ENCODE measurements at places on chromosomes 6 and 20.

GRCh38 chr6:167704396-167704901, 122.3 kb upstream of the AFDN start:
- no peak for DNase-seq

- DNase-seq = peak; percentile 96
These were observed 16.7 kb upstream of the PI3 start for GRCh38 chr20:45157962-45158361.

DNA sequence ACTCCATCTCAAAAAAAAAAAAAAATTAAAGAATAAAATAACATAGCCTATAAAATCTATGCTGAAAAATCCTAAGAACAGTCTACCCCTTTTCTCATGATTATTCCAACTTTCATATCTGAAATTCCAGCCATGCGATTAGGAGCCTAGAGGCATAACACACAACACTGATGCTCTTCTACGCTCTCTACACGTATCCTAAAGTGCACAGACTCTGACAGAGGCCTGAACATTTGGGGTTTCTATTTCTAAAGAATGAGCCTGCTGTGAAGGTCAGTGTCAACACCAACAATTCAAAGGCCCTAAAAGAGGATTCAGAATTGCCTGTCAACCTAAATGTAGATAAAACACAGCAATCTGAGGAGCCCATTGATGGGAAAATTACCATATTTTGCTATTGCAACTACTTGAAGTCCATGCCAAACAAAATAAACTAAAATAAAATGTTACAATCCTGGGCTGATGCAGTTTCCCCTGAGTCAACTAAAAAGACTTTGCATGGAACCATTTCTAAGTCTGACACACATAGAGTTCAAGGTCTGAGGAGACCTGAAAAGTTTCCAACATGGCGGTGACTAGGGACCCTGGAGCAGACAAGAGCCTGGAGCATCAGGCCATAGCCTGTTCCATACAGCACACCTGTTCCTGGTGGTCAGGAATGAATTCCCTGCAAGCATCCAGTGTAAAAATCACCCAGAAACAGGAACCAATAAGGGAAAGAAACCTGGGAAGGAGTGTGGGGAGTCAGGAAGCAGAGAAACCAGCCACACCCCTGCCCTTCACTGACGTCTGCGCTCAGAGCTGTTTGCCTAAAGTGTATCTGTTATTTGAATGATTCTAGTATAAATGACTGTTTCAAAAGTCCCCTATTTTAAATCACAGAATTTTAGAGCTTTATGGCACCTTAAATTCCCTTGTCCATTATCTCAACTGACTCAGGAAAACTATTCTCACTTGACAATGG, 11.8 kb downstream of the NINL start:
- no peak for DNase-seq

GRCh38 chr6:139784222-139784769, 409.8 kb upstream of the CITED2 start:
- DNase-seq = no peak

GRCh38 chr20:1813101-1813529, 82.1 kb upstream of the SIRPA start:
- peak; percentile 96 for DNase-seq

DNA sequence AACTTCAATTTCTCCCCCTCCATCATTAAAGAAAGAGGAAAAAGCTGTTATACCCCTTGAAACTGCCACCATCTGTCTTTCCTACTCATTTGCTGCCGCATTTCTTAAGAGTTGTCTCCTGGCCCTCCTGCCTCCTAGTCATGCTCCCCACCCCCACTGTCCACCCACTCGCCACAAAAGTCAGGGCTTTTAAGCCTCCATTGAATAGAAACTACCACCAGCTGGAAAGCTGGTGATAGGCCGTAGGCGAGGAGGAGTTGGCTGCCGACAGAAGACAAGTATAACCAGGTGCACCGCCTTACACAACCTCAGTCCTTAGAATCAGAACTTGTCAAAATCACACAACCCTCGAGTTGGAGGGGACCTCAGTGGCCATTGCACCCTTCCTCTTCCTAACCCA, 67.6 kb downstream of the B3GAT2 start:
- no peak for DNase-seq

DNA sequence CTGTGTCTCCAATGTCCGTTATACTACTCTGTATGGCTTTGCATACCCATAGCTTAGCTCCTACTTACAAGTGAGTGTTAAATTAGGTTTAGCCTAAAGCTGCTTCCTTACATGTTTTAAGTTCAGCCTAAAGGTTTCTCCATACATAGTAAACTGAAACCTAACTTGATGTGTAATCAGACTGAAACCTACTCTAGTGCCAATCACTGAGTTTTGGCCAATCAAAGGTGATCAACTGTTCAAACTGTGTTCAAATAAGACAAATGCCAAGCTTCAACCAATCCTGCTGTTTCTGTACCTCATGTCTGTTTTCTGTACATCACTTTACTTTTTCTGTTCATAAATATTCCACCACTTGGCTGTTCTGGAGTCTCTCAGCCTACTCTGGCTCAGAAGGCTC, 20.0 kb downstream of the HLA-DOA start:
- DNase-seq = peak; percentile 32

DNA sequence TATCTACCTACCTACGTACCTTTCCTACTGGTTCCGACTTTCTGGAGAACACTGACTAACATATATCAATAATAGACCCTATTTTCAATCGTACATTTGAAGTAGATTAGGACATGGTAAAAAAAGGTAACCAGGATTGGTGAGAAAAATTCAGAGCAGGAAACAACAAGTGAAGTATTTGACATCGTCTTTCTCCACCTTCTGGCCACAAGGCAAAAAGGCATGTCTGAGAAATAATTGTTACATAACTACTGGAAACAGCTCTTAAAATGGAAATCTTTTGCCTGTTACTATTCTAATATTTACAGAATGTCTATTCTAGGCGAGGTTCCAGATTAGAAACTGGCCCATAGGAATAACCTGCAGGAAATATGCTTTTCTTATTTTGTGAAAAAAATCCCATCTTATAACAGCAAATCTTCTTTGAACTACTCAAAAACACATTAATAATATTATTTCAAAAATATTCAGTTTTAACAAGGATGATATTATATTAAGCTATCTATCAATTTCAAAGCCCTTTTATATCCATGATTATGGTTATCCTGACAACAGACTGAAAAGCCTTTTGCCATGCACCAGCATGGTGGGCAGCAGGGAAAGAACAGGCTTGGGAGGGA, 80.8 kb downstream of the RCAN2 start:
- peak; percentile 62 for DNase-seq

GRCh38 chr20:47118641-47119040, 224.0 kb downstream of the EYA2 start:
- DNase-seq = no peak

DNA sequence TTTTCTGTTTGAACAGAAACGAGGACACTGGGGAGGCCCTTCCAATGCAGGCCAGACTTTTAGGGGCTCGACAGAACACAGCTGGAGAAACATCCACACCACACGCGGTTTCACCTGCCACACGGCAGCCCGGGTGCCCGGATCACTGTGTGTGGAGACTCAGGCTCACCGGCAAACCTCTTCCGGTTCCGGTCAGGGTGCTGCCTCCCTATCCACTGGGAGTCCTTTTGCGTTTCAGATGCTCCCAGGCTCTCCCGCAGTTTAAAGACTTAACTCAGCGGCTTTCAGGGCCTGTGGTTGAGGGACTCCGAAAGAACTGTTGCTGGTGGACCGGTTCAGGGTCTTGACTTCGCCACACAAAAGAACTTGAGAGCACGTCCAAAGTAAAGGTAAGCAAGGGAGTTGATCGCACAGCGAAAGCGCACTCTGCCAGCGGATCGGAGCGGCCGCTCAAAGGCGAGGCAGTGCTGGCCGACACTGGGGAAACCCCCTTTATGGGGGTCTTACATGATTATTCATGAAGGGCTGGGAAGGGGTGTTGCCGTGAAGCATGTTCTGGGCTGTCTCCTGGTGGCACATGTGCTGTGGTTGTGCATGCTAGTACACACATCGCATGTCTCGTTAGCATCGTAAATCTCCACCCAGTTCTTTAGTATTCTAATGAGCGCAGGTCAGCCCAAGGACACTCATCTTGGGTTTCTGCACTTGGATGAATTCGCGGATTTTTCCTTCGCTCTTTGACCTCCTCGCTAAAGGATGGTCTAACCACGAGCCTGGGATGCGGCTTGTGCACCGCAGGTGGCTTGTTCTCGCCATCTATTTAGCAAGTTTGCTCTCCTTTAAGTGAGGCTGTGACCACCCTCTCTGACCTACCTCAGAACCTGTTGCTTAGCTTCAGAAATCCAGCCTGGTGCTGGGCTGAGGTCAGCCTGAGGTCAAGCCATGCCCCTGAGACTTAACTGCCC, 180.3 kb downstream of the CDH26 start:
- DNase-seq = no peak

- peak; percentile 36 for DNase-seq
These were observed 731.4 kb upstream of the CITED2 start for GRCh38 chr6:140105857-140106256.

DNA sequence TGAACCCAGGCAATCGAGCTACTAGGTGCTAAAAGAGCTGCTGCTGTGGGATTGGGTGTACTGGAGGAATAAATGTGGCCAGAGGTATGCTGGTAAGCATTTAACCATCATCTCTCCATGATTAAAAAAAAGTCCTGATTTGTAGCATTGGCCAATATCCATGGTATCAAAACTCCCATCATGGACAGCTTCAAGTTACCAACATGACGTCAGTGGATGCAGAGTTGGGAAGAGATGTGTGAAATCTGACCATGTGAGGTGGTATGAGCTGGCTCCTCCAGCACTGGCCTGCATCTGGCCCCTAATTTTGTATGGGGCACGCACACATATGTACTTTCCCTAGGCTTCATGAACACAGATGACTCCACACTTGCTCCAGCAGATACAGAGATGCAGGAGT, 11.7 kb downstream of the BPIFB4 start:
- DNase-seq = no peak

DNA sequence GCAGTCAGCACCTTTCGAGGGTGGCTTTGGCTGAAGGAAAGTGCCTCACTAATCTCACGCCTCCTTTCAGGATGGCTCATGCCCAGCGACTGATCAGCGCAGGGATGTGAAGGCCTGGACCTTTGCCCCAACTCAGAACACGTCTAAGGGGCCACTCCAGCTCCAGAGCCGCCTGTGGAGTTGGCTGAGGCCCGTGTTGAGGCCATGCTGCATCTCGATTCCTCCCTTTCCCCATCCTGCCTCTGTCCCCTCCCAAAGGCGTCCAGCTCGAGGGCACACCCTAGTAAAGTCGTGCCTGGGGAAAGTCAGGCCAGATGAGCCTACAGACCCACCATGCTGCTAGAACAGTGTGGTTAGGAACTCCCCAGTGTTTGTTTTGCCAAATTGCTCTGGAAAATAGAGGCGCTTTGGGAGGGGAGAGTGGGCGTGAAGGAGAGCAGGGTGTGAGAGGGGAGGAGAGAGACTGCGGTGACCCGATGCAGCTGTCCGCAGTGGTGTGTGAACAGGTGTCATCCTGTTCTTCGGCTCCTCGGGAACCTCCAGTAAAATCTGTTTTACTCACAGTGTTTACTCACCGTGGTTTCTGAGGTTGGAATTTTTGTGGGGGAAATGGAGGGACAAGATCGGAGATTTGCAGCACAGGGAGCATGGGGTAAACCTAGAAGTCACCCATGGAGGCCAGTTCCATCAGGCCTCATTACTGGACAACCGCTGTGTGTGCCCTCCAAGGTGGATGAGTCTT, 85.0 kb upstream of the PMEPA1 start:
- DNase-seq = peak; percentile 93

DNA sequence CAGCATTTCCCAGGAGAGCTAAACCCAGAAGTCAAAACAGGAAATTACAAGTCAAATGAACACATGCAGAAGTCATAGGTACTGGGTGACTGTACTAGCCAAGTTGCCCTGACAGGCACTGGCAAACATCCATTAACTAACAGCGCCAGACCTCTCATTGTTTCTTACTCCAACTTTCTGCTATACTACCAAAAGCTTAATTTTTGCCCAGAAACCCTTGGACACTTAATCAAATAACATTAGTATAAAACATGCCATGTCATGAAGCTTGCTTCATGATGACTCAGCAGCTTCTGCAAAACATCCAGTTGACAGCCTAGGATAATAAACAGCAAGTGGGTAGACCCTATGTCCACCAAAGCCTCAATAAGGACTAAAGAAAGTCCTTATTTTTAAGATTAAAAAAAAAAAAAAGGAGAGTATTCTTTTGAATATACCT, 3.5 kb downstream of the NUP153 start:
- DNase-seq = peak; percentile 80

GRCh38 chr6:47665112-47665511, 33.3 kb upstream of the ADGRF4 start:
- DNase-seq = peak; percentile 92

- DNase-seq = no peak
These were observed 134.7 kb downstream of the AIG1 start for GRCh38 chr6:143195349-143195845.

DNA sequence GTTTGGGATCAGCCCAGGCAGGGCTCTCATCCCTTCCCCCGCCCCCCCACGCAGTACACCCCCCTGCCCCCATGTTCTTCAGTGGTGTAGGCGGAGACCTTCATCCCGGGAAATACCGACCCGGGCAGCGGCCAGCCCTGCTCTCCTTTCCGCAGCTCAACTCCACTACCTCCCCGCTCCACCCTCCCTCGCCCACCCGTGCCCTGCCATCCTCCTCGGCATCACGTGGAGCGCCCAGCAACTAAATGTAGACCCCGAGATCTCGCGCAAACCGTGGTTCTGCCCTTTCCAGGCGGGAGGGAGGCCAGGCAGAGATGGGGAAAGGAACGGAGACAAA, 1932.2 kb upstream of the DEFB115 start:
- no peak for DNase-seq

- peak; percentile 86 for DNase-seq
These were observed 17.5 kb upstream of the PLCG1 start for GRCh38 chr20:41119614-41120561.

- DNase-seq = no peak
These were observed 31.4 kb downstream of the RIN2 start for GRCh38 chr20:19789446-19789845.

DNA sequence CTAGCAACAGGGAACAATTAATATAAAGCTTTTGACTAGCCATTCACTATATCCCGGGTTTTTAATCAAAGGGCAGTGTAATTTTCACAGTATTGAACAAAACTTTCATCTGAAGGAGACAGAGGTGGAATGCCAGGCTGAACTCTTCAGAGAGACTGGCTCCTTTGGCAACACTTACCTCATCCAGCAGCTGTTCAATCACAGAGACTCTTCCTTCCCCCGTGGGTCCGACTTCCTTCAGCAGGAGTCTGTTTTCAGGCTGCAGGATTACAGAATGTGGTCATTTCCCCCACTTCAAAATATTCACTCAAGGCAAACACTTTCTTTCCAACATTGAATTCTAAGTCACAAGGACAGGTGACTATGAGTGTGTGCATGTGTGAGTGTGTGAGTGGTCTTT, 76.6 kb downstream of the DZANK1 start:
- DNase-seq = no peak

- DNase-seq = no peak
These were observed 6.0 kb upstream of the AVP start for GRCh38 chr20:3090565-3090964.

DNA sequence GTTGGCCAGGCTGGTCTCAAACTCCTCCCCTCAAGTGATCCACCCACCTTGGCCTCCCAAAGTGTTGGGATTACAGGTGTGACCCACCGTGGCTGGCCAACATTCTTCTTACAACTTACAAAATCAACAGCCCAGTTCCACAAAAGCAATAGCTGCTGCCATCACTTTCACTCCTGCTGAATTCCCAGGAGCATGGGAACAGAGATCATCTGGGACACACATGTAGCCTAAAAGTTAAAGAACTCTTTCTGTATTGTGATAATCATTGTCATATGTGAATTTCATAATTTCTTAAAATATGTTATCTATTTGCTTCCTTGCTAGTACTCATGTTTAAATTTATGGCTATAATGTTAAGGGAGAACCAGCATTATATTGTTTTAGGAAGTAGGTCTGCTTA, 51.7 kb downstream of the NCOA6 start:
- no peak for DNase-seq

GRCh38 chr20:35845561-35845960, 73.7 kb downstream of the PHF20 start:
- DNase-seq = no peak

Data from PC-3 (cell line).